A549 treated with GW870086 at 1 μM for 4 hours (cell line): ENCODE measurements at places on chromosomes 2 and 18. TPM values are rescaled to one million over a fixed set of nuclear protein-coding genes. Genes with fewer than 3 reads are reported as not detected.

The SLC38A11 gene
- total RNA-seq = not detected in 5 replicates

The ACVR1C gene
- total RNA-seq = 0.03 to 0.05 TPM in 2 of 5 replicates, not detected in the others

The G6PC2 gene
- not detected in 5 replicates for total RNA-seq

The AKAIN1 gene
- not detected in 5 replicates for total RNA-seq

The OBSL1 gene
- 16.6 to 22.3 TPM (median 20.4 TPM) in 5 replicates for total RNA-seq

The AQP12A gene
- total RNA-seq = not detected in 5 replicates

The COL4A4 gene
- 1.2 to 2.4 TPM (median 1.8 TPM) in 5 replicates for total RNA-seq

The LRATD1 gene
- 0.02 to 0.09 TPM (median 0.05 TPM) in 4 of 5 replicates, not detected in the other for total RNA-seq

The ATP6V1C2 gene
- 0.13 to 0.31 TPM (median 0.28 TPM) in 5 replicates for total RNA-seq

The FAP gene
- total RNA-seq = 0.05 to 0.32 TPM in 2 of 5 replicates, not detected in the others

The DOCK10 gene
- total RNA-seq = 26.1 to 33.6 TPM (median 31.4 TPM) in 5 replicates
